ENCODE measurements at places on chromosomes 13 and 19.

DNA sequence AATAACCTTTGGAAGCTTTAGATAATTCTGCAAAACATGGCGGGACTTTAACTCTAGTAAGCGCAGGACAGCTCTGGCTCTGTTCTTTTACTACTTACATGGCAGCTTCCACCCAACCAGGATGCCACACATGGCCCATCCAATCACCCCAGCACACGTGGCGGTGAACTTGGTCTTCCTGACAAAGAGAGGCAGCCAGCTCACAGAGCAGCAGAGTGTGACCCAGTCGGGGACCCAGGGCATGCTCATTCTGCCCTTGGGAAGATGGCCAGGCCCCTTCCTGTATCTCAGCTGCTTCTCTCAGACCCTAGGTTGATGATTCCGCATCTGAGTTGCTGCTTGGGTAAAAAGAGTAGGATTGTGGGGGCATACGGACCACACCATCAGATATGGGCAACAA is 172.1 kb downstream of the USP12 start:
- DNase-seq = no peak

DNA sequence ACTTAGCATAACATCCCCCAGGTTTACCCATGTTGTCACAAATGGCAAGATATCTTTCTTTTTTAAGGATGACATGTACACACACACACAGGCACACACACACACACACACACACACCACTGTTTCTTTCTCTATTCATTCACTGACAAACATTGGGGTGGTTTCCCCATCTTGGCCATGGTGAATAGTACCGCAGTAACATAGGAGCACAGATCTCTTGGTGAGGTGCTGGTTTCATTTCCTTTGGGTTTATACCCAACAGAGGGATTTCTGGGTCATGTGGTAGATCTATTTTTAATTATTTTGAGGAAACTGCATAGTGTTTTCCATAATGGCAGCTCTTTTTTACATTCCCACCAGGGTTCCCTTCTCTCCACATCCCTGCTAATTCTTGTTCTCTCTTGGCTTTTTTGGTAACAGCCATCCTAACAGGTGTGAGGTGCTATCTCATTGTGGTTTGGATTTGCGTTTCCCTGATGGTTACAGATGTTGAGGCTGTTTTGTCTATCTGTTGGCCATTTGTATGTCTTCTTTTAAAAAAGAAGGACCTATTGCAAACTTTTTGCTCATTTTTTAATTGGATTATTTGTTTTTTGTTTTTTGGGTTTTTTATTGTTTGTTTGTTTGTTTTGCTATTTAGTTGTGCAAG is 251.7 kb upstream of the IRS2 start:
- no peak for DNase-seq

GRCh38 chr19:7230826-7231225 is 63.4 kb downstream of the INSR start:
- no peak for DNase-seq

DNA sequence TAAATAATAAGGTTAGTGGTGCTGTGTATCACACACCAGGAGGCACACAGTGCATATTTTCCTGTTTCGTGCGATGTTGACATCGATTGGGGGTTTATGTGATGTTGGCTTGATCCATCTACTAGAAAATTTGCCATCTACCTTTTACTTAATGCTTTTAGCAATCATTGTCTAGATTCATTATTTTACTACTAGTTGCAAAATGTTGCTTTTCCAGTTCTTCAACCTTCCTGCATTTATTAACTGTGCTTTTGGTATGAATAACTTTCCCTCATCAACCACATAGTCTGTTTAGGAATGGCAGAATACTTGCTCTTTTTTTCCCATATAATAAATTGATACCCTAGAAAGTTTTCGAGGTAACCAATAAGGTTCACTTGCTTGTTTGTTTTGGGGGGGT is 17.5 kb downstream of the C13orf42 start:
- no peak for DNase-seq

- no peak for DNase-seq
Observed at GRCh38 chr13:97928301-97928700, 25.2 kb upstream of the IPO5 start.

GRCh38 chr13:21069561-21070004 is 8.2 kb upstream of the LATS2 start:
- DNase-seq = peak; percentile 66

GRCh38 chr13:112905990-112906641 is 62.9 kb upstream of the MCF2L start:
- DNase-seq = no peak

DNA sequence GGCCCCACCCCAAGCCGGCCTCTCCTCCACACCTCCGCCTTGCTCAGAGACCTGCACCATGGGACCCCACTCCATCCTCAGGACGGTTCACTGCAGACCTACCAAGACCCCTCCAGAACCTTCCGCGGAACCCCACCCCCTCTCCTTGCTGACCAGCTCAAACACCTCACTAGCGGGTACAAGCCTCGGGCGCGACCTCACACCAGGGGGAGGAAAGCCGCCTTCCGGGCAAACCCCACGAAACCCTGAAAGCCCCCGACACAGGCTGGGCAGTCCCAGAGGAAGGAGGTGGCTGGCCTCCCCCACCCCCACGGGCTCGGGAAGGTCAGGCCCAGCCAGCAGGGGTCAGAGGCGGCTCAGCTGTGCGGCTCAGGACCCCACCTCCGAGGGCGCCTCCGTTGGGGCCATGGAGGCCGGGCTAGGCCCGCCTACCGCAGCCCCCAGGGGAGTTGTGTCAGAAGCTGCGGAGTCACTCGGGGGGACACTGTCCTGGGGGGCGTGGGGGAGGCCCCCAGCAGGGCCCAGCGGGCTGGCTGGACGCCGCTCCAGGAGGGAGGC is 9.8 kb downstream of the GRIN3B start:
- no peak for DNase-seq

GRCh38 chr13:39536906-39537305 is 66.1 kb downstream of the LHFPL6 start:
- DNase-seq = no peak

- DNase-seq = no peak
Observed at GRCh38 chr19:12052091-12052496, 667 bp downstream of the ZNF878 start.

DNA sequence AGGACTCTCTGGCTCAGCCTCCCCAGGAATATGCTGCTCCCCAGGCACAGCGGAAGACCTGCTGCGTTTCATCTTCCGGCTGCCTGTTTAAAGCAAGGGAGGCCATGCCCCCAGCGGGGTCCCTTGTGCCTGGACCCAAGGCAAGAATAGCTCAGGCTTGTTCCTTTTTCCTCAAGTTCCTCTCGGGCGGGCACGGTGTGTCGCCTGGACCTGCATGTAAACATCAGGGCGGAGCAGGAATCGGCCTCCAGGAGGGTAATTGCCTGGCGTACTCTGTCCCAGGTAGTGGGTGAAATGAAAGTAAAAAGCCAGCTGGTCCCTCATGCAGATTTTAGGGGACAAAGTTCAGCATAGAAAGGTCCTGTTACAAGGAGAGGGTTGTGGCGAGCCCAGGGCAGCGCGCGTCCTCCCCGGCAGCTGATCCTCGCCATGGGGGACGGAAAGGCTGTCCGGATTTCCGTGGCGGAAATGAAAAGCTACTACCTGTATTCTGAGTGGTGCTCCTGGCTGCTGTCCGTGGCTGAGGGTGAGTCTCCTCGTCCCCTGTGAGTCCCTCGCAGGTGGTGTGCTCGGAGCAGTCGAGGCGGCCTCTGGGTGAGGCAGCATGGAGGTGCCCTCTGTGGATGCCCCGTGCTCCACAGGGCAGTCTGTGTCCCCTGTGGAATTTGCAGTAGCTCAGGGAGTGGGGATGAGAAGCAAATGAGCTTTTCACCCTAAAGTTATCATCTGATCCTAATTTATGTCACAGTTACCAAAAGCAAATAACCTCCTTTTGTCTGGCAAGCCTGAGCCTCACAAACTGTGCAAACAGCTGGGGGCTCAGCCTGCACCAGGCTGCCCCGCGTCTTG is 16.2 kb downstream of the MCF2L start:
- no peak for DNase-seq

- no peak for DNase-seq
Observed at GRCh38 chr19:18000480-18000914, 7.5 kb upstream of the ARRDC2 start.

GRCh38 chr19:17863520-17864182 is 3.9 kb downstream of the RPL18A start:
- no peak for DNase-seq

GRCh38 chr13:71797517-71797916 is 69.5 kb downstream of the DACH1 start:
- no peak for DNase-seq

DNA sequence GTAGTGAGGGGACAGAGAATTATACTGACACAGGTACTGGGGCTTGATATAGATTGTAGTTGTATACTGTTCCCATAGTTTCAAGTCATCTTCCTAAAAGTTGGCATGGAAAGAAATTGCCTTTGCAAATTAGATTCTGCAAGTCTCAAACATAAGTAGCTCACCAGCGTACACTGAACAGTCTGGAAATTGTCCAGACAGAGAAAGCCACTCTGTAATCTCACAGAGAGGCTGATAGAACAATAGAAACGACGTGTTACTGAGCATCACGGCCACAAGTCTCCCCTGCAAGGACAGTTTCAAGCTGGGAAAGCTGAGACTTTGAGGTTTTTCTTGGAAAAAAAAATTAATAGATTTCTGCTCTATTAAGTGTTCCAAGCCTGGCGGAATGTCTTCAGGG is 228.6 kb downstream of the DNAJC15 start:
- DNase-seq = no peak

- no peak for DNase-seq
Observed at GRCh38 chr13:78845656-78846365, 186.9 kb upstream of the OBI1 start.

DNA sequence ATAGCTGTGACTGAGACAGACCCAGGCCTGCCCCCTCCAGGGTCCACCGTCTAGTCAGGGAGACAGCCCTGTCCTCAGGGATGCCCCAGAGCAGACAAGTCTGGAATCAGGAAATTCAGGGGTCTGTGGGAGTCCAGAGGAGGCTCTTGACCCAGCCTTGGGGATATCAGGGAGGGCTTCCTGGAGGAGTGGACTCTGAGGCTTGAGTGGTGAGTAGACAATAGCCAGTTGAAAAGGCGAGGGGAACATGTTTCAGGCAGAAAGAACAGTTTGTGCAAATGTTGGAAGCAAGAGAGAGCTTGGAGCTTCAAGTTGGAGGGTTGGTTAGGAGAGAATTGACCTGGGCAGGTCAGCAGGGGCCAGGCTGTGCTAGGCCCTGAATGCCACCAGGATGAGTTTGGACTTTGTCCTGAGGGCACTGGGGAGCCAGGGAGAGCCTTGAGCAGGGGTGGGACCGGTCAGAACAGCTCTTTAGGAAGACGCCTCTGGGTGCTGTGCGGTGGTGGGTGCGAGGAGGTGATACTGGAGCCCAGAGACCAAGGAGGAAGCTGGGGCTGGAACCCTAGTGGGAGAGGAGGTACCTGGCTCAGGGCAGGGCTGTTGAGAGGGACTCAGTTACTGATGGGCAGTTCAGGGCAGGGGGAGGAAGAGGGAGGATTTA is 2.7 kb downstream of the CCDC9 start:
- no peak for DNase-seq

- no peak for DNase-seq
Observed at GRCh38 chr13:41107584-41108014, 25.0 kb downstream of the KBTBD6 start.

- no peak for DNase-seq
Observed at GRCh38 chr13:53781941-53782340, 753.3 kb downstream of the OLFM4 start.

- DNase-seq = no peak
Observed at GRCh38 chr13:26819046-26819445, 58.5 kb upstream of the GPR12 start.

- DNase-seq = no peak
Observed at GRCh38 chr13:55553701-55554100, 1587.0 kb upstream of the PRR20A start.

DNA sequence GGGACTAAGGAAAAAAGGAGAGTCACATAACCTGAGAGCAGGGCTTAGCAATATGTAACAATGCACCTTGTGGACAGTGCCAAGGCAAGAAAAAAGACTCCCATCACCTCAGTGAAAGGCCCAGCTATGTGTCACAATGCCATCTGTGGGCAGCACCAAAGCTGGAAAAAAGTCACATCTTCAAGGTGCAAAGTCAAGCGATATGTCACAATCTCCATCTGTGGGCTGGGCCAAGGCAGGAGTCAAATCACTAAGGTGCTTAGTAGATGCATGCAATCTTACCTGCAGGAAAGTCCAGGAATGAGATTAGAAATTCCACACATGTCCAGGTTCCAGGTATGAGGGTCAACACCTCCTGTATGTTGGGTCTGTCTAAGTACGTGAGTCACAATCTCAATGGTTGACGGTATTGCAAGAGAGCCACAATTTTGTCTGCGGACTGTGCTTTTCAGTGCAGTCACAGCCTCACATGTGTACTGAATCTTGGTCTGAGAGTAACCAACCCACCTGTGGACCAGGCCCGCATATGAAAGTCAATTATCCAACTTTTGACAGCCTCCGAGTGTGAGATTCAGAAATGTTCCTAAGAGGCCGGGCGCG is 14.8 kb upstream of the ZNF43 start:
- no peak for DNase-seq

DNA sequence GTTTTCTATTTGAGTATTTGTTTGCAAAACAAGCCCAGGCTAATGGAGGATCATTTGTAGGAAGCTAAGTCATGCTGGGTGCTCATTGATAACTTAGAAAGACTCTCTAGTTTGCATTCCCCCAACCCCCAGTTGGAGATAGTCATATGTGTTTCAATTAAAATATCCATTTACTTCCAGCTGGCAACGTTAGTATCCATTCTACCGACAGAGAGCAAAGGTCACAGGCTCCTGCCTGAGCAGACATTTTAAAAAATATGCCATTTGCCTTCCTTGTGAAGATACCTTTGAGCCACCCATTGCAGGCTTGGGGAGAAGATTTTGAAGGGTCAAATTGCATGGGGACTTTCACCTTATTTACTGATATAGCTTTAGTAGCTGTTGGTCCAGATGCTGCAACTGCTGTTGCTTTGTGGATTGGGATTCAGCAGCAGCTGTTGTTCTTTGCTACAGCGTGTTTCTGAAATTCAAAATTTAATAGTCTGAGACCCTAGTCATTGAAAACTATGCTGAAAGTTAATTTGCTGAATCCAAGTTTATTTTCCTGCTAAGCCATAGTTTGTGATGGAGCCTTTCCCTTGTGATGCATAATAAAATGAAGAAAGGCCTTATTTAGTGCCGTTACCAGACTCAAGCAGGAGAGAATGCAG is 335.1 kb downstream of the GPC6 start:
- DNase-seq = no peak

DNA sequence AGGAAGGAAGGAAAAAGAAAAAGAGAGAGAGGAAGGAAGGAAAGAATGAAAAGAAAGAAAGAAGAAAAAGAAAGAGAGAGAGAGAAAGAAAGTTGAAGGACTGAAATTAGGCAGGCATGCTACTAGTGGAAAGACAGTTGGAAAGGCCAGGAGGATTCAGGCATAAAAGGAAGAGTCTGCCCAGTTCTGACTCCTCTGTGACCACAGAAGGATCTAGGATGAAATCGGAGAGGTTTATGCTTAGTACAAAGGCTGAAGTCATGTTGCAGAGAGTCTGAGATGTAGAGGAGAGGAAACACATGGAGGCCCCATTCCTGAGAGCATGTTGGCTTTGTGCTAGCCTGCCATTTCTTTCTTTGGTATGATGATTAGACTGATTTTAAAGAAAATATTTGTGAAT is 246.5 kb upstream of the ARGLU1 start:
- no peak for DNase-seq
